H9 (cell line): ENCODE measurements at places on chromosomes 7 and 10.
A peak's percentile ranks its signal among the peaks of the same experiment; 100 is the strongest.

- DNase-seq: peak; percentile 38
These were observed 72.7 kb downstream of the PLCE1 start for GRCh38 chr10:94066411-94066810.

- no peak for DNase-seq
These were observed 3.4 kb upstream of the ACTR3C start for GRCh38 chr7:150326657-150327268.

- DNase-seq: peak; percentile 83
These were observed 6.5 kb downstream of the MNX1 start for GRCh38 chr7:157003756-157004520.

GRCh38 chr7:110905773-110906566 lies 185.0 kb upstream of the LRRN3 start:
- no peak for DNase-seq

DNA sequence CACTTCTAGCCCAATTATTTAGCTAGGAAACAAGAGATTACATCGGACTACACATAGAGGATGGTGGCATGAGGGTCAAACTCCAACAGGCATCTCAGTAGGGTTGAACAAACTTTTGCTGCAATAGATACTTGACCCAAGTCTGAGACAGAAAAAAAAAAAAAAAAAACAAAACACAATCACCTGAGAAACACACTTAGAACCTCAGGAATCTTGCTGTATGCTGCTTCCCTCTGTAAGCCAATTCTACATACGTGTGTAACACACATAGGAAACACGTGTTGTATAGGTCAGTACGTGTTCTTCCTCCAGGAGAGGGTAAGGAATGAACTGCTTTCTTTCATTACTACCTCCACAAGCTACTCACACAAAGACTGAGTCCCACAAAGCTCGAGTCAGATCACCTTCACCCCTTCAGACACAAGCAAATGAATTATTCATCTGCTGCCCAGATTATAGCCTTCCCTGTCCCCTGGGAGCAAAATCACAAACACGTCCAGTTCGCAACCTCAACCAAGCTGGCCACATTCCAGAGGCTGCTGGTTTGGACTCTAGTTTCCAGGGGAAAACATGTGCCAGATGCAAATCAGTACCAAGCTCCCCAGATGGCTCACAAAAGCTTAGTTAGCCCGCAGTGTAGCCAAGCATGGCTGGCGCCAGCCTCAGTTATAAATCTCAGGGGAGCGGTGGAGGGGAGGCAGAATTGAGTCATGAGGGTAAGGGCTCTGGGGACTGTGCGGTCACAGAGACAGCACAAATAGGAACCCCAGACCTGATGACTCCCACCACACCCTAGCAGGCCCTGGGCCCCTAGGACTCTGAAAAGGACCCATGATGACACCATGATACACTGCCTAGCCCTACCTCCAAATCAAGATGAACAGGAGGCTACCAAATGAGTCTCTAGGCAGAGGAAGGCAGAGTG lies 15.1 kb downstream of the PSAP start:
- DNase-seq: no peak

DNA sequence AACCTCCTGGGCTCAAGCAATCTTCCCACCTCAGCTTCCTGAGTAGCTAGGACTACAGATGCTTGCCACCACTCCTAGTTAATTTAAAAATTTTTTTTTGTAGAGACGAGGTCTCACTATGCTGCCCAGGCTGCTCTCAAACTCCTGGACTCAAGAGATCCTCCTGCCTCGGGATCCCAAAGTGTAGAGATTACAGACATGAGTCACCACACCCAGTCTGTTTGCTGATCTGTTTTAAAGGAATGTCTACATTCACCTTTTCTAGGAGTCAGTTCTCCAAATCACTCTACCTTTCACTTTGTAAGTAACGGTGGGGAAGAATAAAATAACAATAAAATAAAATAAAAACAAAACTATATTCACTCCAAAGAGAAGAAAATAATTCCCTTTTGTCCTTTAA lies 86.6 kb upstream of the AGBL3 start:
- no peak for DNase-seq

GRCh38 chr7:27842851-27843250 lies 102.9 kb downstream of the TAX1BP1 start:
- no peak for DNase-seq

GRCh38 chr7:156456503-156457115 lies 184.0 kb upstream of the RNF32 start:
- no peak for DNase-seq

GRCh38 chr10:20105931-20106330 lies 289.7 kb downstream of the PLXDC2 start:
- DNase-seq: no peak

DNA sequence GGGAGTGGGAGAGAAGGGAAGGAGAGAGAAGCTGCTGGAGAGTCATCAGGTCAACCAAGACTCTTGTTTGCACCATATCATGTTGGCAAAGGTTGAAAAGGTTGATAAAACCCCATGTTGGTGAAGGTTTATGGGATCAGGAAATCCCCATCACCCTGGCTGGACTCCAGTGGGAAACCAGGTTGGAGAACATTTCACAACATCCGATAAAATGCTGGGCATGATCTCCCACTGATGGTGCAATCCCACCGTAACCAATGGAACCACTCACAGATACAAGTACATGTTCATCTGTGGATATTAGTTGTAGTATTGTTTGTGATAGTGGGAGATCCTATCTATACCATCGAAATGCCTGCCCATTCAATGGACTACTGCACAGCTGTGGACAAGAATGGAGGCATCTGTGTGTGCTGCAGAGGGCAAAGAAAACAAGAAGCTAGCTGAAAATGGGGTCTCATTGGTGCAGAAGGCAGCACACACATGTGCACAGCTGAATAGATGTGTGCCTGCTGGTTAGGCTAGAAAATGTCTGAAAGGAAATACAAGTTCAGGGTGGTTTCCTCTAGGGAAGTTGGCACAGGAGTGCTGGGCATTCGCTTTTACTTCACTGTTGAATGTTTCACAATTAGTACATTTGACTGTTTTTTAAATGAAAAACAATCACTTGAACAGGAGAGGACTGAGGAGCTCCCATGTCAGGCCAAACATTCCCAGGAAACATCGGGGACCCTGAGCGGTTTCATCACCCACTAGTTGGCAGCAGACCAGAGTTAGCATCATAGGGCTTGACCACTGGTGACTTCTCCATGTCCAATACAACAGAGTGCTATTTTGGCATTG lies 80.4 kb upstream of the MGMT start:
- DNase-seq: no peak

DNA sequence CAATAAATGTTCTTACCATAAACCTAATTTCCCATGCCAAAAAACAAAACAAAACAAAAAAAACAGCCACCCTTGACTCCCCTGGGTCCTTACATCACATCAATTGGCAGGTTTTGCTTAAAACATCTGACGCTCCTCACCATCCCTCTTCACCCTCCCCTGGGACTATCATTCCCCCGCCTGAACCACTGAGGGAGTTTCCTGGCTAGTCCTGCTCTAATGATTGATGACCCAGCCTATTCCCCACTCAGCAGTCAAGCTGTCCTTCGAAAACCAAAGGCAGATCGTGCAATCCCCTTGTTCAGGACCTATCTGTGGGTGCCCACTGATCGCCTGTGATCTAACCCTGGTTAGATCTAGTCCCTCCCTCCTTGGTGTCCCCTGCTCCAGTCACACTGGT lies 11.2 kb upstream of the FRMPD2 start:
- DNase-seq: no peak

- DNase-seq: no peak
These were observed 48.4 kb downstream of the TBC1D12 start for GRCh38 chr10:94450782-94451181.

DNA sequence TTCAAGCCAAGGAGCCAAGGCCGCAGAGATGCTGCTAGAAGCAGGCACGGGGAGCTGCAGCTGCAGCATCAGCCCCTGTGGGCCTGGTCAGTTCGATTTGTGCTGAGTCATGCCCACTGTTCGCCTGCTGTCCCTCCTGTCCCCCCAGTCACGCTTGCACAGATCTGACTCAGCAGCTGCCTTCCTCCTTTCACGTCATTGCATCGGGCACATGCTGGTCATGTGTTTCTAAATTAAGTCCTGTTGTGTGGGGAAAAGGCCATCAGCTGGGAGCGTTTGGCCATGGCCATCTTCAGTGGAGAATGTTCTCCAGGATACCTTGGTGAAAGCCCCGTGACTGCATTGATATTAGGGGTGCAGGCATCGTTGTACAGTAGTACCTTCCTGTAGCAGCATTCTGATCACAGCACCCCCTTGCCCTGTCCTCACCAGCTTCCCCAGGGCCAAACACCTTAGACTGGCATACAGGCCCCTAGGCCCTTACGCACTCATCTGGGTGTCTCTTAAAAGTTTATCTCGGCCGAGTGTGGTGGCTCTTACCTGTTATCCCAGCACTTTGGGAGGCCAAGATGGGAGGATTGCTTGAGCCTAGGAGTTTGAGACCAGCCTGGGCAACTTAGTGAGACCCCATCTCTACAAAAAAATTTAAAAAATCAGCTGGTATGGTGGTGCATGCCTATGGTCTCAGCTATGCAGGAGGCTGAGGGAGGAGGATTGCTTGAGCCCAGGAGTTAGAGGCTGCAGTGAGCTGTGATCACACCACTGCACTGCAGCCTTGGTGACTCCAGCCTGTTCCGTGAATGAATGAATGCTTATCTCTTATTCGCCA lies 23.2 kb downstream of the POR start:
- no peak for DNase-seq

DNA sequence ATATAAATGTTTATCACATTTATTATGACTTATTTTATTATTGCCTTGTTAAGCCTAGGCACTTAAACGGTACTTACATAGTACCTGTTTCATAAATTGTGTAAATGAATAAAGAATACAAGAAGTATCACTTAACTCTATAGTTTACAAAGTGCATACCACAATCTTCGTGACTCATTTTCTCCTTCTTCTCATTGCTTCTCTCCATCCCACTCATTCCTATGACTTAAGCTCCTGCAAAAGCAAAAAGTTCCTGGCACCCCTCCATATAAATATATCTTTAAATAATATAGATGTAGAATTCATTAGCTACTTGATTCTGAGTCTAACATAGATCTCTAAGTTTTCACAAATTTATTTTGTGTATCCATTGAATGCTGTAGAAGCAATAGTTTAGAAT lies 1382.0 kb upstream of the CELF2 start:
- no peak for DNase-seq

GRCh38 chr7:3591219-3591618 lies 290.2 kb downstream of the SDK1 start:
- no peak for DNase-seq

GRCh38 chr10:1173091-1173490 lies 116.9 kb downstream of the WDR37 start:
- DNase-seq: no peak

DNA sequence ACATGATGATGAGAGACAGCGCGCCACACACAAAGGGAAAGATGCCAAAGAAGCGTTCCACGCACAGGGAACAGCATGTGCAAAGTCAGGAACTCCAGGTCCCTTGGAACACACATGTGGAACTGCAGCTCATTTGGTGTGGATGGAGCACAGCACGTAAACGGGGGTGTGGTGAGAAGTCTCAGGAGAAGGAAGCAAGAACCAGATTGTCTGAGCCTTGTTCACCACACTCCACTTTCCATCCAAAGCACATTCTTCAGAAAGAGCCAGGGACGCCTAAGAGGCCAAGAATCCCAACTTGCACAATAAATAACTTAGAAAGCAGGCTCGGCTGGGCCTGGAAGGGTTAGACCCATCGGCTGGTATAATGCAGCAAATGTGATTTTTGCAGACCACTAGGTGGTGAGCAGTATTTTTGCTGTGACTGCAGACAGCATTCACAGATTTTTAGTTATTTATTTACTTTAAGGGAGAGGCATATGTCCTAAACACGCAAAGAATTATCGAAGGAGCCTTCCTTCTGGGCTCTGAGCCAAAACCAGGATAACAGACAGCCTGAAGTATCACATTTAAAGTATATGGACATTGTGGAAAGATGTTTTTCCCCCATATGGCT lies 27.9 kb upstream of the ASCC1 start:
- no peak for DNase-seq

DNA sequence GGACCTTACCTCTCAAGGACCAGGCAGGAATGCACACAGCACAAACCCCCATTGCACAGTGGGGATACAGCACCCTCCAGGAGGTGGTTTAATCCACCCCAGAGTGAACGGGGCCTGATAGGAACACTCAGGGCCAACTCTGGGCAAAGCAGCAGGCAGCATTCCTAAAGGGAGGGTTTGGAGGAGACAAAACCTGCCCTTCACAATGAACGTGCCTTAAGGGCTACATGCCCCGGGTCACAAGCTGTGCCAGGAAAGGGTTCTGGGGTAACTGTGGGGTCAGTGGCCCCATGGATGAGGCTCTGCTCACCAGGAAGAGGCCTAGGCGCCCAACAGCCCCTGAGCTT lies 1.1 kb downstream of the GPRIN2 start:
- DNase-seq: peak; percentile 56

GRCh38 chr10:25157650-25158049 lies 17.2 kb upstream of the GPR158 start:
- DNase-seq: no peak

- DNase-seq: no peak
These were observed 154.8 kb upstream of the TMEM196 start for GRCh38 chr7:19928247-19928646.

- no peak for DNase-seq
These were observed 737 bp downstream of the ZMIZ1 start for GRCh38 chr10:79069325-79070080.

DNA sequence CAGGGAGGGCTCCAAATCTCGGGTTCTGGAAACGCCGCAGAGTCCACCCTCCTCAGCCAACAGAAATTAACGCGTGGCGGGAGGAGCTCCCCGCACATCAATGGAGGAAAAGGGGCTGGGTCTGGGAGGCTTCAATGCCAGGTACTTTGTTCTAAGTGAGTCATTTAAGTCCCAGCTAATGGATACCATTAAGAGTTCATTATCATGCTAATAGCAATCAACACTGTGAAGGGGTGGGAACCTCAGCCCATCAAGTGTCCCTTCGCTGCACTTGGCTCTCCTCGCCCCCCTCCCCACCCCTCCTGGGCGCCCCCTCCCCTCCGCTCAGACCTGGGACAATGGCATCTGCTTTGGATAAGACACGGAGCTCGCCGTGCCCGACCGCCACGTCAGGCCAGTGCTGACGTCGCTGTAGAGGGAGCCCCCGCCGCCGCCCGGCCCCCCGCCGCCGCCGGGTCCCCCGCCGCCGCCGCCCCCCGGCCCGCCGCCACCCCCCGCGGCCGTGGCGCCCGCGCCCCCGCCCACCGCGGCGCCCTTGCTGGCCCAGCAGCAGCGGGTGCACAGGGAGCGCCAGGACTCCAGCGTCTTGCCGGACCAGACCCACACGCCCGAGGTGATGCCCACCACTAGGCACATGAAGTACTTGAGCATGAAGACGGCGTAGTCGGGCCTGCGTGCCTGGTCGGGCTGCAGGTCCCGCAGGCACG lies 2.9 kb downstream of the FZD8 start:
- peak; percentile 79 for DNase-seq

GRCh38 chr7:150982351-150982750 lies 4.2 kb upstream of the KCNH2 start:
- DNase-seq: no peak
